ENCODE measurements at places on chromosomes 2 and 18.

DNA sequence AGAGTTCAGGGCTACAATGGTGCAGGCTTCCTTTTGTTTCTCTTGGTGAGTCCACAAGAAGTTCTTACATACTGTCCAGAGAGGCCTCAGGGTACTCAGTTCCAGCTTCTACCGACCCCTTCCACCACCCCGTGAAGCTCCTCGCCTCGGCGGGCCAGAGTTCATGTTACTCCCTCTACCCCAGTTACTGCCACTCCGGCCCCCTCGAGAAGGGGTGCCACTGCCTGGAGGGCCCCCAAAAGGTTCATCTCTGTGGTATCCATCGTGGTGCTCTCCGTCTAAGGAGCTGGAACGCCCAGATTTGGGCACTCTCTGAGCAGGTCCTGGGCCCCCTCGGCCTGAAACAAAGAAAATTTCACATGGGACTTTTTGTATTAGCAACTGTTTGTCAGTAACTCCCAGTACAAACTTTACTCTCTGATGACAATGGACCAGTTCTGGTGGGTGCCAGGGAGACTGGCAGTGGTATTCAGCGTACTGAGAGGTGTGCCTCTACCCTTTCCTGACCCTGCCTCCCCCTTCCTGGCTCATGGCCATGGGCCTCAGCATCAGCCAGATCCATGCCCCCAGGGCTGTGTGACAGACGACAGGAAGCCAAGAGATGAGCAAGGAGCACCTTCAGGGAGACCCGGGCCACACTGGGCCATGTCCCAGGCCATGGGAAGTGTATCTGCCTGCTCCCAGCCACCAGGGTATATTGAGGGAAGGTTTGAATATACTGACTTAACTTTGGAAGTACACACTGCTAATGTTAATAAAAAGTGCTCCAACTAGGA, 5.1 kb downstream of the SFT2D3 start:
- no peak for DNase-seq

DNA sequence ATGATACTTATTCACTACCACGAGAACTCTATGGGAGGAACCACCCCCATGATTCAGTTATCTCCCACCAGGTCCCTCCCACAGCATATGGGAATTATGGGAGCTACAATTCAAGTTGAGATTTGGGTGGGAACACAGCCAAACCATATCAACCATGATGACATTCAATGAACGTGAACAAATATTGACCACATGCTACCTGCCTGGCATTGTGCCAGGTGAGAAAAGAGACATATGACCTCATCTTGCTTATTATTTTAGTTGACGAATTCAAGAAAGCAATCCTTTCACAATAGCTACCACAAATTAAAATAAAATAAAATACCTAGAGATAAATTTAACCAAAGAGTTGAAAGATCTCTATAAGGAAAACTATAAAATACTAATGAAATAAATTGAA, 286.5 kb upstream of the CRIM1 start:
- no peak for DNase-seq

- DNase-seq: no peak
Measured at GRCh38 chr2:3646446-3646845, 11.6 kb upstream of the ALLC start.

GRCh38 chr2:9724565-9724964, 93.8 kb upstream of the YWHAQ start:
- no peak for DNase-seq

DNA sequence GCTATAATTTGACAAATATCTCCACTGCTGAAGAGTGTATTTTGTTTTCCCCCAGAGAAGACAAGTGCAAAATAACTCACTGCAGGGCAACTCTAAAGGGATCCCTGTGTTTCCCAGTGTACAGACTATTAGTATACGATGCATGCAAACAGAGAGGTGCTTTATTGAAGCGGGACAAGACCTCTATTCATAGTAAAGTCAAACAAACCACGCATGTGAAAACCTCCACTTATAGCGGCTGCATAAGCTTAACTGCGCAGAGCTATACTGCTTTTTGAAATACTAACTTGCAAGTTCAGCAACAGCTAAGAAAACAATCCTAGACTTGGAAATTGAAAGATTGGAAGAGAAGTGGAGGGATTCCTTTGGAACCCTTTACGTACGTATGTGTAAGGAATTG, 15.6 kb downstream of the RNF144A start:
- DNase-seq: no peak

DNA sequence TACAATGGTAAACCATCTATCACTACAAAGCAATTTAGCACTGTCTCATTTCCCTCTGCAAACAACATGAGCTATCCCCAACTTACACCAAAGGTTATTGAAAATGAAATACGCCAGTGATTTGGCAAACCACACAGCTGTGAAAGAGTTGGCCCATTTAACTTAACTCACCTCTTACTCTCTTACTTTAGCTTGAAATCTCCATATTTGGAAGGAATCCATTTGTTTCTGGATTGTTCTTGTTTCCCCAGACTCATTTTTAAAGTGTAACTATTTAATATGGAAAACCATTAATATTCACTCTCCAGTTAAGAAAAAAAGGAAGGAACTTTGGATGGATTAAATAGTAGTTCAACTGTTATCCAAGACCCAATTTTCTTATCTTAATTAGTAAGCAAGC, 93.7 kb upstream of the TRIB2 start:
- DNase-seq: no peak

DNA sequence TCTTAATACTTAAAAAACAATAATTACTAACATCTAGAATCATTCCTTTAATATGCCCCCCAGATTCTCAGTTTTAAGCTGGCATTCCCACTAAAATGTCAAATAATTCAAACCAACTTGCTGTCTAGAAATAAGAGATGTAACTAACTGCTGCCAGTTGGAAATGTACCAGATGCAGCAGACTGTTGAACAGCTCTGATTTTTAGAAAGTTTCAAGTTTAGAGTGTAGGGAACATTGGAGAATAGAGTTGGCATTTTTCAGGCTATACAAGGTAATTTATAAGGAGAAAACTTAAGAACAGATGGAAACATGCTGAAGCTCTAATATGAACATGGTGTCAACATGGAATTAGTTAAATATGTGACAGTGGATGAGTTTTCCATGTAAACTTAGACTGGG, 101.4 kb downstream of the PTRHD1 start:
- no peak for DNase-seq

- peak; percentile 31 for DNase-seq
Measured at GRCh38 chr2:37635504-37636380, 35.7 kb downstream of the CDC42EP3 start.

DNA sequence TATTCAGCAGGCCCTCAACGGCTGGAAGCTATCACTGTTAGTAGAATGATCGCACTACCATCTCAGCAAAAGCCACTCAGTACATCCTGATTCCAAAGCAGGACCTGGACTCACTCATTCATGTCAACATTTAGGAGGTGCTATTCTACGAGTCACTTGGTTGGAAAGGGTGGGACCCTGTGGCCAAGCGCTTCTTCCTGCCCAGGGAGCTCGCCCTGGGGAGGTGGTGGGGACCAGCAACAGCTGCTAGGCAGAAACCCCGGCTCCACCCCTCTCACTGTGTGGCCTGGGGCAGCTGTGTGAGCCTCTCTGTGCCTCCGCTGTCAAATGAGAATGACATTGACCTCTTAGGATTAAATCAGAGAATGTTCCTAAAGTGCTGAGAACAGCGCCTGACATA, 231.4 kb downstream of the EIPR1 start:
- no peak for DNase-seq

Measured in stimulated activated CD4-positive, alpha-beta T cell treated with anti-CD3 and anti-CD28 coated beads, Interleukin-15, amount 100 ng/mL, for 1 hour (primary cell).